Non-pigmented ciliary epithelial cell (primary cell): ENCODE measurements at places on chromosomes 5 and 9.

- DNase-seq, result no peak
These were observed 196.0 kb upstream of the ANKRD55 start for GRCh38 chr5:56429110-56429561.

GRCh38 chr9:112789473-112789872 lies 38.9 kb downstream of the SNX30 start:
- no peak for DNase-seq

GRCh38 chr9:673264-673965 lies 168.1 kb upstream of the DMRT1 start:
- DNase-seq, result no peak

- no peak for DNase-seq
These were observed 278.8 kb downstream of the PSAT1 start for GRCh38 chr9:78575771-78576170.

- DNase-seq, result no peak
These were observed 60.3 kb upstream of the SLC27A6 start for GRCh38 chr5:128904805-128905567.

- DNase-seq, result no peak
These were observed 274.6 kb downstream of the TMEM38B start for GRCh38 chr9:105968811-105969466.

- no peak for DNase-seq
These were observed 76.6 kb upstream of the XPA start for GRCh38 chr9:97773723-97774122.

DNA sequence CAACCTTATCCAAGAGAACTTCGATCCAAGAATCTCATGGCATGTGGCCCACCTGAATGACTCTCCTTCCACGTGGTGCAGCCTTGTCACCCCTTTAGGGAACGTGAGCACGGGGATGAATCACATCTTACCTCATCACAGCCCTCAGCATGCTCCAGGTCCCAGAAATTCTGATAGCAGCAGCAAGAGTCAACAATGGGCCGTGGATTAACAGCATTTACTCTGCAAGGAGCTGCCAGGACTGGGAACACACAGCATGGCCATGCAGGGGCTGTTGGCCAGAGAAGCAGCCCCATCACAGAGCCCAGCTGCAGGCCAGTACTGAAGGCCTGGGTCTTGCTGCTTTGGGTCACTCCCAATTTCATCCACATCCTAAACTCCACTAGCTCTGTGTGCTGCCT lies 150.4 kb downstream of the C5orf15 start:
- no peak for DNase-seq

GRCh38 chr9:106467113-106467864 lies 395.7 kb upstream of the ZNF462 start:
- no peak for DNase-seq

GRCh38 chr5:65790371-65791163 lies 68.6 kb downstream of the NLN start:
- no peak for DNase-seq

- no peak for DNase-seq
These were observed 7.6 kb upstream of the AGPAT2 start for GRCh38 chr9:136694872-136695247.

GRCh38 chr5:58898538-58898937 lies 315.7 kb downstream of the RAB3C start:
- no peak for DNase-seq

- DNase-seq, result no peak
These were observed 151.4 kb downstream of the AUH start for GRCh38 chr9:91210318-91210717.

DNA sequence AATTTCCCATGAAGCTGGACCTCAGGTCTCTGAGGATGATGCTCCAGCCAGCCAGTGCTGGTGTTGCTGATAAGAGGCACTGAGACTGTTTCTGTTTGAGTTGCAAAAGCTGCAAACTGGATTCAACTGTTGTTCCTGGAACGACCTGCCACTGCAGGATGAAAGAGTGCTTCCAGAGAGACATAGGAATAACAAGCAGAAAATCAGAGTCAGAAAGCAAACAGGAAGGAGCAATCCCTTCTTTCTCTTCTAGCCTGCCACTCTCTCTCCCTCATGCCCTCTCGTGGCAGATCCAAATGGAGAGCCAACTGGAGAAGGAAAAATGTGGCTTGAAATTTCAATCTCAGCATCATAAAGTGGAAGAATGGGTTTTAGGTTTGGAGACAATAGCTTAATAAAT lies 110.4 kb downstream of the STARD4 start:
- no peak for DNase-seq

GRCh38 chr9:72871685-72872084 lies 81.2 kb downstream of the ALDH1A1 start:
- no peak for DNase-seq
